ENCODE measurements at places on chromosomes 5 and 9.

DNA sequence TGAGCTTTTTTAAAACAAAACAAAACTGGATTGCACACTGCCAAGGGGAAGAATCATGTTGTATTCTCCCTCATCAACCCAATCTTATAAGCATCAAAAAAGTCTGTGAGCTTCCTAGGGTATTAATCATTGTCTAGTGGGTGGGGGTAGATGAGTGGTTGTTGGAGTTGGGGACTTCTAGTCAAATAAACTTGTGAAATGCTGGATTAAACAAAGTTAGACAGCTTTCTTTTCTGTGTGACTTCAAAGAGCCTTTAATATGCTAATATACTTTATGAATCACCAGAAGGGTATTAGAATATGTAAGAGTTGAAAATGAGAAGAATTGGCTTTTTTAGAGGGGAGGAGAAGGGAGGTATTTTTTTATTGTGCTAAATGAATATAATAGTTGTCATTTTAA, 87.7 kb downstream of the GALNT10 start:
- DNase-seq: no peak

GRCh38 chr5:158669275-158669674, 430.4 kb downstream of the EBF1 start:
- DNase-seq: no peak

DNA sequence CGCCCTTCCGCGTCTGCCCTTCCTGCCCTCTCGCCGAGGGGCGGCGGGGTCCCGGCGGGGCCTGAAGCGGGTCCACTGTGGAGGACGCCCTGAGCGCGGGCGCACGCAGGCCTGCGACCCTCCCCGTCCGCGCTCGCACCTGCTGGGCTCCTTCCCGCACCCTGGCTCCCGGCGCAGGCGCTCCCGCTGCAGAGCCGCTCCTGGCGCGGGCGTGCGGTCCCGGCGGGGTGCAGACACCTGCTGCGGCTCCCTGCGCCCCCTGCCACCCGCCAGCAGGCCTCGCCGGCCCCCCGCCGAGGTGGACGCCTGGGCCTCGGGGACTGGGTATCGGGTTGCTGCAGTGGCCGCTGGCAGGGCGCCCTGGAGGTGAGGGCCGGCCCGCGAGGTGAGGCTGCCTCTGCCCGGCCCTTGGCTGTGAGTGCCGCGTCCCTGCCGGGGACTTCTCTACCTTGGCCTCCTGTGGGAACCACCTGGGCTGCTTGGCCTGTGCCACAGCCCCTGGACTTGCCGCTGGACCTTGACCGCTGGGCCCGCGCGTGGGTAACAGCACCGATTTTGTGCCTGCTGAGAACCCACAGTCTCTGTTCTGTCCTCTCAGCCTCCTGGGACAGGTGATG, 627 bp downstream of the ARRDC1 start:
- no peak for DNase-seq

DNA sequence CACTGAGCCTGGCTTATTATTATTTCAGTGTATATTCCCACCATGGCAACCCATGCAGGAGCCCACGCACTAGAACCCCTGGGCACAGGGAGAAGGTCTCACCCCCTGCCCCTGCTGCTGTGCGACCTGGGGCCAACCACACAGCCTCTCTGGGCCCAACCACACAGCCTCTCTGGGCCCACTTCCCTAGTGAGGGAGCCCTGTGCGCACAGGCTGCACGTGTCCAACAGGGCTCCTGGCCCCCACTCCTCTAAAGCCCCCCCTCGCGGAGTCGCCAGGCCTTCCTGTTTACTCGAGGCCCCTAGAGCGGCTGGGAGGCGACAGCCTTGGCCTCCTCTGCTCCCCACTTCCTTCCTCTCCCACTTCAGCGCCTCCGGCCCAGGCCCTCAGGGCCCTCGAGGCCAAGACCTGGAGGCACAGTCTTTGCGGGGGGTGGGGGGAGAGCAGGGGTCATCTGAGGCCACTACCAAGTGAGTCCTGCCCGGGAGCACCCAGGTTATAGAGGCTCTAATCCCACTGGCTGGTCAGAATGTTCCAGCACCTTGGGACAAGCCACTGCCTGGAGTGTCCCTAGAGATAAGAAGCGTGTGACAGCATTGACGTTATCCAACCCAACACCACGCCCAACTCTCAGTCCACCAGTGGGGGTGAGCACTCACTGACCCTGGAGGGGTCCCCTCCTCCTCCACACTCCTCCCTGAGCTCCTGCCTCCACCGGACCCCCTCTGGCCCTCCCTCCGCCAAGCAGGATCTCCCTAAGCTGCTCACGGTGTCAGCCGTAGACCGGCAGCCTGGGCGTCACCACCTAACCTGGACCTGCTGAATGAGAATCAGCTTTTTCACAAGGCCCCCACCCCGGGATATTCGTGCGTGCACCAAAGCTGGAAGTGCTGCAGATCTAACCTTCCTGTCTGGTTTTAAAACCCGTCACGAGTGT, 7.9 kb upstream of the ENG start:
- no peak for DNase-seq

GRCh38 chr5:35369965-35370790, 139.9 kb upstream of the PRLR start:
- no peak for DNase-seq
